Stimulated activated CD4-positive, alpha-beta T cell treated with anti-CD3 and anti-CD28 coated beads, Interleukin-15, amount 100 ng/mL, for 48 hours (primary cell): ENCODE measurements at places on chromosomes 2 and 18.

DNA sequence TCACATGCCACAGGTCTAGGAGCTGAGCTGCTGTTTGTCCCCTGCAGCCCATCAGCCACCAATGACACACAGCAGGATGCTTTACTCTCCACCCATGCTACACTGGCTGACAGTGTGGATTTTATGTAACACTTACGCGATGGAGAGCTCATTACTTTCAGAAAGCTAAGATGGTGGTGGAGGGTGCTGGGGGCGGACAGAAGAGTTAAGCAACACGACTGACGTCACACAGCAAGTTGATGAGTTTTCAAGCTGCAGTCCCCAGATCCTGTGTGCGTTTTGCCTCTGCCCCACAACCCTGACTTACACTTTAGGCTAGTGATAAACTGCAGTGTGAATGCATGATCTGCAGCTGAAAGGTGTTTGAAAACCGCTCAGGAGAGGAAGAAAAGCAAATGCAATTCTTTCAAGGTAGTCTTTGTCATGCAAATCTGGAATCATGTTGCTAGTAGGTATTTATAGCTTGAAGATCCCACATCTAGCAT, 42.4 kb downstream of the MRPS5 start:
- DNase-seq: peak; percentile 32

DNA sequence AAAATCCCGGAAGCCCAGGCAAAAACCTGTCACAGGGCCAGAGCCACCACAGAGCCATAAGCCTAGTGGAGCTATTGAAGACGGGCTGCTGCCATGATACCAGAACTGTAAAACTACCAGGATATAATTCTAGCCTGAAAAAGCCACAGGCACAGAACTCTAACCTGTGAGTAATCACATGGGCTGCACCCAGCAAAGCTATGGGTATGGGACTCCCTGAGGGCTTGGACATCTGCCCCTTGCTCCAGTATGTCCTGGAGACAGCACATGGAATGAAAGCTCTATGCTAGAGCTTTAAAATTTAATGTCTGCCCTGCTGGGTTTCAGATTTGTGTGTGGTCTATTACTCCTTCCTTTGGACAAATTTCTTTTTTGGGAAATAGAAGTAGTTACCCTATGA, 2183.6 kb upstream of the CELF4 start:
- no peak for DNase-seq

- DNase-seq: no peak
These were observed 506.7 kb downstream of the CMPK2 start for GRCh38 chr2:6358985-6359384.

- DNase-seq: no peak
These were observed 11.6 kb upstream of the DYNC2LI1 start for GRCh38 chr2:43762286-43762685.

DNA sequence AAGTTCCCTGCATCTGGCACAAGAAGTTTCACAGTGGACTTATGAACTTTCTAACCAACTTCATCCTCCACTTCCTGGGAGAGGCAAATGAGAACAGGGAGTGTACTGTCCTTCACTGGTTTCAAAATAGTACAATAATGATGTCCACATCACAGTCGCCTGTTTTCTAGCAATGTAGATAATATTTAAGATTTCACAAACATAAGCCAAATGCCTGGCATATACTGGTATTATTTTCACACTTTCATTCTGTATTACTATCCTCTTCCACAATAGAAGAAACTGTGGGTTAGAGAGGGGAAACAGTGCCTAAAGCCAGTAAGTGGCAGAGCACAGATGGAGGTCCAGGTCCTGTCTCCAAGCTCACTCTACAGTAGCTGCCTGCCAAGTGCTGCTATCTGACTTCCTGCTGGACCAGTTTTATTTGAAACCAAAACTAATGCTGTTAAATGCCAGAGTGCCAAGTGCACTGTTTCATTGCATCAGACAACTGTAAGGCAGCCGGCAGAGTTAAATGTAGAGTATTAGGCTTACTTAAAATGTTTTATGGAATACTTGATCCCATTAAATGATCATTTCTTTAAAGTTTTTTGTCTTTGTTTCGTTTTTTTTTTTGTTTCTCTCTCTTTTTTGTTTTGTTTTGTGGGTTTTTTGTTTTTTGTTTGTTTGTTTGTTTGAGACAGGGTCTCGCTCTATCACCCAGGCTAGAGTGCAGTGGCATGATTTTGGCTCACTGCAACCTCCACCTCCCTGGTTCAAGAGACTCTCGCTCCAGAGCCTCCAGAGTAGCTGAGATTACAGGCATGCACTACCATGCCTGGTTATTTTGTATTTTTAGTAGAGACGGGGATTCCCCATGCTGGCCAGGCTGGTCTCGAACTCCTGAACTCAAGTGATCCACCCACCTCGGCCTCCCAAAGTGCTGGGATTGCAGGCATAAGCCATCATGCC, 15.1 kb downstream of the COBLL1 start:
- no peak for DNase-seq

- no peak for DNase-seq
These were observed 15.9 kb downstream of the PDIA6 start for GRCh38 chr2:10796703-10797102.

DNA sequence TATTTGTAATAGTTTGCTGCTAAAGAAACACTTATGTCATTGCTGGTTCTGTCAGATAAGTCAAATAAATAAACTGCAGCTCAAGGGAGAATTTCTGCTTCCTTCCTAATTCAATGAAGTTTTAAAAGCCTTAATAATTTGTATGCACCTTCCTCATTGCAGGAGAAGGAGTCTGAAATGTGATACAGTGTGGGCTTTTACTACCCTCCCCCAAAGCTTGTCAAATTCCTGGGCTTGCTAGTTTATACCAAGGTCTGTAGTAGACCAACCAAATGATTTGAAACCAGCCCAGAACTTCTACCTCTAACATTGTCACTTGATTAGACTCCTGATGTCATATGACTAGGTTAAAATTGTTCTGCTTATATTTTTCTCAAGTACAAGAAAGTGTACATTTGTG, 131.8 kb downstream of the DTNA start:
- DNase-seq: no peak
